ENCODE measurements at places on chromosomes 4 and X.

DNA sequence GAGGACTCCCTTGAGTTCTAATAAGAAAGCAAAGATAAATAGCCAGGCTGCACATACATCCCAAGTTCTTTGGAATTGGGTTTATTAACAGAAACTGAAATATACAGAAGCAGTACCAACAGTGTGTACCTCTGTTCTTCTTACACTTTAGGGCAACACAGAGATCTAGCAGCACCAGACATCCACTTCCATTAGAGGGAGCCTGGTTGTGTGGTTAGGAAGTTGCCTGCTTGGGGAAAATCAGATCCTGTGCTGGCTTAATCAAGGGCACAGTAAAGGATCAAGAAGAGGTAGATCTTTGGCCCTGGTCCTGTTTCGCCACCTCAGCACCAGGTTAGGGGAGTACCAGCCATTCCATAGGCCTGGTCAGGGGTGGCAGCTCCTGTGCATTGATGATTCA, 231.1 kb upstream of the ARHGAP24 start:
- DNase-seq: no peak

GRCh38 chr4:788636-789297, 37.2 kb downstream of the CPLX1 start:
- DNase-seq: no peak

- peak; percentile 82 for DNase-seq
Observed at GRCh38 chr4:156686120-156686519, 285.5 kb downstream of the PDGFC start.

- no peak for DNase-seq
Observed at GRCh38 chr4:128488055-128488705, 200.6 kb upstream of the PGRMC2 start.

DNA sequence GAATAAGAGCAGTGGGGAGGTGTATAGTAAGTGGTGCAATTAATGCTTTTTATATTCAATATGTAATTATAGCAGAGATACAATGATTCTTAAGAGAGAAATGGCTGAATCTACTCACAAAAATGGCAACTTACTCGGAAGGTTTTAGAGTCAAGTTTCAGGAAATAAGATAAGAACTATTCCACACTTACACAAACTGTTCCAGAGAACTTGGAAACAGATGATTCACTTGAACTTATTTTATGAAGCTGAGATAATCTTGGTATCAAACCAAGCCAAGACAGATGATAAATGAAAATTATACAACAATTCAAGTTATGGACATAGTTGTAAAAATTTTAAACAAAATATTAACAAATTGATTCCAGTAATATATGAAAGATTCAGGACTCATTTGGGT, 311.3 kb upstream of the HS3ST1 start:
- DNase-seq: no peak

DNA sequence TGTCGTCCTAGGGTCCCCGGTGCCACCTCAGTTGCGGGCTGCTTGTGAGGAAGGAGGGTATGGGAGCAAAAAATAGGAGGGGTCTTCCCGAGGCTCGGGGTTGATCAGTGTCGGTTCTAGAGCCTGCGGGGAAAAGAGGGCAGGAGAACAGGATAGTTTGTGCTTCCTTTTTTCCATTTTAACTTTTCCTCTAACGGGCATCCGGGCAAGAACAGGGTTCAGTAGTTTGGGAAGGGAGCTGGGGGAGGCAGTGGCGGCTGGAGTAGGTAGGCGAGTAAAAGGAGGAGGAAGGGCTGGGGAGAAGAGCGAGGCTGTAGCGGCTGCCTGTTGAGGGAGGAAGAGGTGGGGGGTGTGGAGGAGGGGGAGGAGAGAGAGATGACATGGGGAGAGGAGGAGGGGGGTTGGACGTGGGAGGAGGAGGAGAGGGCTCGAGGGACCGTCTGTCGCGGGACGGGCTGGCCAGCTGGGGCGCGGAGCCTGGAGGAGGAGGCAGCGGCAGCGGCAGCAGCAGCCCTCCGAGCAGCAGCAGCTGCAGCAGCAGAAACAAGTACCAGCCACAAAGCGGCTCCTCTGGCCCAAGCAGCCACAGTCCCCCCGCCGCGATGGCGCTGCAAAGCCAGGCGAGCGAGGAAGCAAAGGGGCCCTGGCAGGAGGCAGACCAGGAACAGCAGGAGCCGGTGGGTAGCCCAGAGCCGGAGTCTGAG, at the start of gene SLC16A2:
Gene SLC16A2 (plus strand): TSS at position 458 of the 704 bp plus-strand sequence. CDS start 145 bp downstream, at position 603.
- DNase-seq: peak; percentile 38

DNA sequence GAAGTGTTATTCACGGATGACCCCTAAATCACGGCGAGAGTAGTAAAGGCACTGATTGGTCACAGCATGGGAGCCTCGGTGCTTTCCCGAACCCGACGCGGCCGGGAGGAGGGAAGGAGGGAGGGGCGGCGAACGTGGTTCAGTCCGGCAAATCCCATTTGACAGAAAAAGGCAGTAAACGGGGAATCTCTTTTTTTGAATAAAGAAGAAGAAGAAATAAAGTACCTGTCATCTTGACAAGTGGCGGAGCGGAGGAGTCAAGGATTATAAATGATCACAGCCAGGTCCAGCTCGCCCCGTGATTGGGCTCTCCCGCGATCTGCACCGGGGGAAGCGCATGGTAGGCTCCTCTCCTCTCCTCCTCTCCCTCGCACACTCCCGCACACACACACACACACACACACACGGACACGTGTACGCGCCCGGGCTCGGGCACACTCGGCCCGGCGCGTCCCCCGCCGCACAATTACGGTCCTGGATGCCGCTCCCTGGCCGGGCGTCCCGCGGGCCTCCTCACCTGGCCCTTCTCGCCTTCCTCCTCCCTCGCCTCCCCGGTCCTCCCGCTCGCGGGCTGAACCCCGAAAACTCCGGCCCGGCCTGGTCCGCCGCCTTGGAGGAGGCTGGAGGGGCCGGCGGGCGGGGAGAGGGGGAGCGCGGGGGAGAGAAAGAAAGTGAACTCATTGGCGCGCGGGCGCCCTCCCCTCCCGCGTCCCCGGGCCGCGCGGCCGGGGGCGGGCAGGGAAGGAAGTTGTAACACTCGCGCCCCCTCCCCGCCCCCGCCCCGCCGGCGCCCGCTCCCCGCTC, 99.2 kb upstream of the TENM3 start:
- DNase-seq: peak; percentile 77

- no peak for DNase-seq
Observed at GRCh38 chr4:177393236-177393635, 49.0 kb downstream of the AGA start.

- peak; percentile 76 for DNase-seq
Observed at GRCh38 chr4:87973283-87974169, 2.0 kb upstream of the SPP1 start.

DNA sequence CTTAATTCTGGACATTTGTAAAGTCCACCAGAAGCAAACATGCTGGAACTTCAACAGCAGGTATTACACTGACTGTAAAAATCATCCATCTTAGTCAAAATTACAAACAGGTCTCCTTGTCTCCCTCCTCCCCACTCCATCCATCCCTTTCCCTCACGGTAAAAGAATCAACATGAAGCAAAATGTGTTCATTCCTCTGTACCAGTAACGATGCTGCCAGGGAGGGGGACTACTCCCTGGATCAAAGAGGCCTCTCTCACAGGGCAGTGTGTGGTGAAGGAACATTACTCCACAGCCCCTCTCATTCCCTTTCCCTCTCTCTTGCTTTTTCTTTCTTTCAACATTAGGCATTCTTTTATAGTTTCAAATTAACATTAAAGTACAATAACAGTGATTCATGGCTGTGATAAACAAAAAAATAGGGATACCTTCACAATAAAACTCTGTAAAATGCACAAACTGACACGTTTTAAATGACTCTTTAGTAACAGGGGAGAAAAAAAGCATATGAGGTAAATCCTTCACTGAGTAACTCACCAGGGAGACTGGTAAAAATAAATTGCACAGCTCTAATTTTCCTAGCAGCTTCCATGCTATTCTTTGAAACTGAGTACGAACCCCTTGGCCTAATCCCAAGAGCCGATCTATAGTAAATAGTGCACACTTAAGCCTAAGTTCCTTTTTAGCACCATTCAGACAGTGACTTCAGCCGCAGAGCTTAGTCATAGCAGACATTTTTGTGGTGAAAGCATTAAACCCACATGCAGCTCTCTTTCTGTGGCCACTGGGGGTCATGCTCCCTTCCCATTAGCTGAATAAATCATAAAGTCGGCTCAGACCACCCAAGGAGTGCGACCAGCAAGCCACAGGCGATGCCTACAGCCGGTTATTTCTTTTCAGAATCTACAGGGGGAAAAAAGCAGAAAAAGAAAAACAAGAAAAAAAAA, 215.6 kb upstream of the GYPA start:
- peak; percentile 99 for DNase-seq

GRCh38 chrX:69896046-69896445, 153.7 kb downstream of the AWAT2 start:
- DNase-seq: no peak

DNA sequence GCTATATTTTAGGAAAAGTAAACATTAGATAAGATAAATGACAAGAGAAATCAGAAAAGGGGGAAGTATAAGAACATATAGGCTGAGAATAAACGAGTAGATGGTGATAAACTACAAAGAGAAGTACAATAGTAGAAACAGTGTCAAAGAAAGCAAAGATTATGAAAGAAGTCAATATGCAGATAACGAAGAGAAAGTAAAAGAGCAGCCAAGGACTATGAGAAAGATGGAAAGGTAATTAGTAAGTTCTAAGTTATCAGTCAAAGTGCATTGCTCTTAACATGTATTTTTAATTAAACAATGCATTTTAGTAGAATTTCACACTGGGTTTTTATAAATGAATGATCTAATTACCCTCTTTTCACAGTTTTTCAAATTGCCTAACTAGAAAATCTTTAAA, 1801.3 kb upstream of the PCDH10 start:
- no peak for DNase-seq

GRCh38 chrX:153642655-153643430, 4.2 kb upstream of the DUSP9 start:
- no peak for DNase-seq

DNA sequence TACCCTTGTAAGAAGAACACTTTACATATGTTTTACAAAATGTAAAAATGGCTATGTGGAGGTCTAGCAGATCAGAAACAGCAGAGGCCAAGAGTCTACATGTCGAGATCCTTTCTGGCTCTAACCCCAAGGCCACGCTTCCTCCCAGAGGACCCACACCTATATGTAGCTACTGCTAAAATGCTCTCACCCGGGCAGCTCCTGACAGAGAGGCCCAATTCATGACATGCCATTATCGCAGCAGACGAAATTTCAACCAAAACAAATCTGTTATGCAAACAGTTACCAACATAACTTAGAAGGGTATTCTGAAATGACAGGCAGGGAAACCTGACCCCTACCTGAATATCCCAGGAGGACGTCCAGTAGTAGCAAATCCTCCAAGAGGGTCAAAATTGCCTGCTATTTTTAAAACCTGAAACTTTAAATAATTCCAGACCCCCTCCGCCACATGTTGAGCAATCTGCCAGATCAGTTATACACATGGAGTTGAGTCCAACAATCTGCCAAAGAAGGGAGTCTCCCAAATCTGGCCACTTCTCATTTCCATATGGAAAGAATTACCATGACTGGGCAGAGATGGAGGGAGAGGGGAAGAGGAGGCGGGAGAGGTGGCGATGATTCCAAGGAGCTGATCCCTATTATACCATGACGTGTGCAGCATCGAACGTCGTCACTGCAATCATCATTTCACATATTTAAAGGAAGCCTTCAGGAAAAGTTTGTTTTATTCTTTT, 192.9 kb upstream of the TBL1X start:
- DNase-seq: no peak

GRCh38 chrX:3160756-3161155, 119.5 kb downstream of the ARSF start:
- no peak for DNase-seq

- no peak for DNase-seq
Observed at GRCh38 chrX:155682834-155683233, 70.1 kb upstream of the TMLHE start.

DNA sequence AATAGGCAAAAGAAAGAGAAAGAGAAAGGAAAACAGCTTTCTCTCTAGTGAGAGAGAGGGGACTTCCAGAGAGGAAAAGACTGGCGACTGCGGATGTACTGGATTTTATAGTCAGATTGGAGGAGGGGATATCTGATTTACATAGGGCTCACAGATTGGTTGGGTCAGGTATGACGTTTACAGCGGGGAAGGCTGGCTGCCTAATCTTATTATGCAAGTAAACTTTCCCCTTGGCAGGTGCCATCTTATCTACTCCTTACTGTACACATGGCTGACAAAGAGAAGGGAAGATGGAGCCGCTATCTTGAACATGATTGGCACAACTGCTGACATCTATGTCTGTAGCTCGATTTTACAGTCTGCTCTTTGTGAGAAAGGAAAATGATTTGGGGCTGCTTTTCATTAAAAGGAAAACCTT, 25.4 kb downstream of the RBPJ start:
- DNase-seq: no peak

GRCh38 chr4:144670776-144671175, 24.8 kb downstream of the HHIP start:
- DNase-seq: no peak

GRCh38 chrX:30824275-30824674, 64.8 kb downstream of the TAB3 start:
- DNase-seq: no peak

- DNase-seq: no peak
Observed at GRCh38 chrX:39843318-39843717, 254.4 kb downstream of the BCOR start.
